BJ (cell line): ENCODE measurements at places on chromosomes 3 and 15.
A peak's percentile ranks its signal among the peaks of the same experiment; 100 is the strongest.

DNA sequence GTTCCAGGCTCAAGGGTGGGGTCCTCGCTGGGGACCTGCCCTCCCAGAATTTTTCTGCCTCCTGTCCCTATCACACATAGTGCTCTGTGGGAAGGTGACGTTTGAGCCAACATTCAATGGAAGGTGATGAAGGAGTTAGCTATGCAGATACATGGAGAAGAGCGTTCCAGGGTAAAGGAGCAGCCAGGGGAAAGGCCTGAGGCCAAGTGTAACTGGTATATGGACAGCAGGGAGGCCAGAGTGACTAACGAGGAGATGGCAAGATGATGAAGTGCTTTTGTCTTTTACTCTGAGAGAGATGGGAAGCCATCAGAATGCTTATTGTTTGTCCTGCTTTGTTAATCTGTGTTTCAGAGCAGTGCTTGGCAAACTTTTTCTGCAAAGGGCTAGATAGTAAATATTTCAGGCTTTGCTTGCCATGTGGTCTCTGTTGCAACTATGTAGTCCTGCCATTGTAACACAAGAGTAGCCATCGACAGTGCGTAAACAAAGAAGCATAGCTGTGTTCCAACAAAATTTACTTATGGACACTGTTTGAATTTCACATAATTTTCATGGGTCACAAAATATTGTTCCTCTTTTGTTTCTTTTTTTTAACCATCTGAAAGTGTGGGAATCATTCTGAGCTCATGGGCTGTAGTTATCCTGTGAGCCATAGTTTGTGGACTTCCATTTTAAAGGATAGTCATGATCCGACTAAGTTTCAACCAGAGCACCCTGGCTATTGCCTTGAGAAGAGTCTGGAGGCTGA is 25.8 kb upstream of the PIAS1 start:
- no peak for DNase-seq

DNA sequence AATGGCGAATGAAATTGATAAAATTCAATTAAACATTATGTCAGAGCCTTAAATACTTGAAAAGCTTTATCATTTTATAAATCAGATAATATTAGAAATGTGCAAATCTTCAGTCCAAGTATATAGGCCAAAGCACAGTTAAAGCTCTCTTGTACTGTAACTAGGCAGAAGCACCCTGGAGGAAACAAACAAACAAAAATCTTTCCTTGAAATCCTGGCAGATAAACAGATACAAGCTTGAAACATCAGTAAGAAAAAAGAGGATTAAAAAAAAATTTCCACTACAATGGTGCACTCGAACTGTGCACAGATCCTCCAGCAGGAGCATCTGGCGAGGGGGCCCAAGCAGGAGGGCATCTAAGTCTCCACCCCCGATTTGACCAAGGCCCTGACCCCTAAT is 166.6 kb downstream of the PLD1 start:
- no peak for DNase-seq

DNA sequence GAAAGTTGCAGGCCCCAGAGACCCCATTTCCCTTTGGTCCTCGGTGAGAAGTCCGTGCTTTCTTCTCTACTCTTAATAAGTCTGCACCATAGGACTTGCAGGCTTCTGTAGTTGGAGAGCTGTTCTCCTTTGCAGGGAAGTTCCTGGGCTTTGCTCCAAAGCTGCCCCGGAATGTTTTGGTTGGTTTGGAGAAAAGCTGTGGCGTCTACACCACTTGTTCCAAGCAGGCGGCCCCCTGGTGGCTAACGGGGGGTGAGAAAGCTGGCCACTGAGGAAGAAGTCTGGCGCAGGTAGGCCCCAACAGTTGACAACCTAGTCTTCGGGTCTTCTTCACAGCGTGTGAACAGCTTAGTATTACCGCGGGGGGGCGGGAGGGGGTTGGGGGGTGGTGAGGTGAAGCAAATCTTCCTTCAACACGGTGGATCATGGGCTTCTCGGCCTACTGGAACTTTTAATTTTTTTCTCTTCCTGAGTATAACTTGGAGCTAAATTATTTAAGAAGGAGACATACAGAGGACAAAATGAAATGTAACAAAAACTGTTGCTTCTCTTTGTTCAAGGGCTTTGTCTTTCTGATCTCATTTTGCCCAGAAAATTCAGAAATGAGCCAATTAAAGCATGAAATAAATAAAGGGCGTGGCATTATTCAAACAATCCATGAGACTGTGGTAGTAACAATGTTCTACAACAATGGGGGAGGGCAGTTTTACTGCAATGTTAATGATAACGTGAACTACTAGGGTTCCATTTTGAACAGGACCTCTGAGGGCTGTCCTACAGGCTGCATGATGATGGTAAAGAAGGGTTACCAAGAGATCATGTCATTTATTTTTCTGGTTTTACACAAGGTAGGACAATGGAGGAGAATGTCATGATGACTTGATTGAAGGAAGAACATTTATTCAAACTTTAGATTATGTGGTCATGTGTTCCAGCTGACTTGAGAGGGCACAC is 2.2 kb upstream of the THRB start:
- peak; percentile 51 for DNase-seq

- no peak for DNase-seq
These were observed 20.3 kb downstream of the FBLN2 start for GRCh38 chr3:13569201-13569600.

DNA sequence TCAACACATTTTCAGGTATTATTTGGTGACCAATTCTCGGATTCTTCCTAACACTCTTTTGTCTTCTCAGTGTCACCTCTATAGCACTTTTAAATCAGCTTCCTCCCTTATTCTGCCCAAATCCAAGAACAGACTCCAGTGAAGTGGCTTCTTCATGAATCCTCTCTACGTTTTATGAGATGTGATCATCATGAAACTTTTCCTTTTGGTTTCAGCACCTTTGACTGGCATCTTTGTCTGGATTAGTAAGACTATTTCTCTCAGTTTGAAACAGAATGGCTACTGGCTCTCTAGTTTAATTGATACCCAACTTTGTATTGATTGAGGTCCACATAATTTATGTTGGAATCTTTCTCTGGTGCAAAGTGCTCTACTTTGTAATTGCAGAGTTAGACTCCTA is 45.6 kb downstream of the CMC1 start:
- no peak for DNase-seq

GRCh38 chr3:46440531-46441294 is 24.0 kb downstream of the LTF start:
- no peak for DNase-seq

- no peak for DNase-seq
These were observed 150.8 kb downstream of the LEKR1 start for GRCh38 chr3:156976933-156977332.

GRCh38 chr15:58407236-58407775 is 24.5 kb upstream of the LIPC start:
- DNase-seq, result no peak

DNA sequence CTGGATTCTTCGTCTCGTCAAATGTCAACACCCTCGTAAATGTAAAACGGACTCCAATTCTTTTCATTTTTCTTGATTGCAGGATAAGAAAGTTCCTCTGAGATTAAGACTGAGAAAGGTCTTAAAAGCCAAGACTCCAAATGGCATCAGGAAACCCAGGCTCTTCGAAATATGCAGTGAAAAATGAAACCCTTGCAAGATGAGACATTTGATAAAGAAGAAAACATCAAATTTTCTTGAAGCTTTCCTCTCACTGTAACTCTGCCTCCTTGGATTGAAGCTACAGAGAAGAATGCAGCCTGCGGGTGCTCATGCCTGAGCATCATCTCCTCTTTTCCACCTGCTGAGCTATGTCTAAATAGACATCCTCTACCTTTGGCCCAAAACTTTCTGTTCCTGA is 342.4 kb upstream of the THBS1 start:
- DNase-seq, result no peak

- DNase-seq, result no peak
These were observed 43.0 kb downstream of the ZBTB38 start for GRCh38 chr3:141411251-141411771.

- no peak for DNase-seq
These were observed 172.4 kb downstream of the PDE8A start for GRCh38 chr15:85154061-85154460.

GRCh38 chr3:128548426-128549282 is 55.7 kb upstream of the GATA2 start:
- DNase-seq, result no peak

DNA sequence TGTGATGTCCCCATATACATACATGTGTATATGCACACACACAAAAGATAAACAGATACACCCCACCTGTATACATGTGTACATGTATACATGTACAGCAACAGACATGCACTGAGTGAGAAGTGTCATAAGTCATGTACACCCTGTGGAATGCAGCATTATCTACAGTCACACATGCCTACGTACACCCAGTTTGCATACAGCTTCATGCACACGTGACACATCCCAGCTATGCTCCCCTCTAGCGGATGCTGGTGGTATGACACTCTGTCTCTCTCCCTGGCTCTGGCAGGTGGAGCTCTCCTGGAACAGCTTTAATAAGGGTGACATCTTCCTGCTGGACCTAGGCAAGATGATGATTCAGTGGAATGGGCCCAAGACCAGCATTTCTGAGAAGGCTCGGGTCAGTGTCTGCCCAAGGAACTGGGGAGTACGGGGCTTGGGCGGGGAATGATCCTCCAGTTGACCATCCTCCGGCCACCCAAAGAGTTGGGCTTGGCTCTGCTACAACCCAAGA is 6.3 kb downstream of the VILL start:
- DNase-seq, result no peak

DNA sequence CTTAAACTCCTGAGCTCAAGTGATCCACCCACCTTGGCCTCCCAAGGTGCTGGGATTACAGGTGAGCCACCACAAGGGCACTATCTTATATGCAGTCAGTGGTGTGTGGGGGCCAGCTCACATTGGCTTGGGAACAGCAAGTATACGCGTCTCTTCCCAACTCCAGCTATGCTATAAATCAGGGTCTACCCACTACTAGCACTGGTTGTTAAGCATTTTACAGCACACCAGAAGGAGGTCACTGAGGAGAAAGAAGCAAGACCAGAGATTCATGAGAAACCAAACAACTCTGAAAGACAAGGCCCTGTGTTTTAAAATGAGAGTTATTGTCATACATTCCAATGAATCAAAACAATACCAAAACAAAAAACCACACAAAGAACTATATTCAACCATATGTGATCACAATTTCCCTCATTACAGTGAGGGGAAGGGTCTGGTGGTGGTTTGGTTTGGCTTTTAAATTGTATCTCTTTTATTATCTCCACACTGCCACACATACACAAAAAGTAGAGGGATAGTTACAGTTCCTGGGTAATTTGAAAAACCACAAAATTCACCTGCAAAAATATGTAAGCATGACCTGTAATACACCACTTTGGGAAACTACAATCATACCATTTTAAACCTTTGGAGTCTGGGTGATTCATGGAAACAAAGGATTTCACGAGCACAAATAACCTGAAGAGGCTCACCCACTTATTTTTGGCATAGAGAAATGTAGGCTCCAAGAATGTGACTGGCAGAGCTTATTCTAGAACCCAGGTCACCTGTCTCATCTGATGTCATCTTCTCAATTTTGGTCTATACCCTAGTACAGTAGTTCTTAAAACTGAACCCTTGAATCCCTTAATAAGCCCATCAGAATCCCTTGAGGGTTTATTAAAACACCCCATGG is 5.2 kb downstream of the MAGI1 start:
- no peak for DNase-seq

DNA sequence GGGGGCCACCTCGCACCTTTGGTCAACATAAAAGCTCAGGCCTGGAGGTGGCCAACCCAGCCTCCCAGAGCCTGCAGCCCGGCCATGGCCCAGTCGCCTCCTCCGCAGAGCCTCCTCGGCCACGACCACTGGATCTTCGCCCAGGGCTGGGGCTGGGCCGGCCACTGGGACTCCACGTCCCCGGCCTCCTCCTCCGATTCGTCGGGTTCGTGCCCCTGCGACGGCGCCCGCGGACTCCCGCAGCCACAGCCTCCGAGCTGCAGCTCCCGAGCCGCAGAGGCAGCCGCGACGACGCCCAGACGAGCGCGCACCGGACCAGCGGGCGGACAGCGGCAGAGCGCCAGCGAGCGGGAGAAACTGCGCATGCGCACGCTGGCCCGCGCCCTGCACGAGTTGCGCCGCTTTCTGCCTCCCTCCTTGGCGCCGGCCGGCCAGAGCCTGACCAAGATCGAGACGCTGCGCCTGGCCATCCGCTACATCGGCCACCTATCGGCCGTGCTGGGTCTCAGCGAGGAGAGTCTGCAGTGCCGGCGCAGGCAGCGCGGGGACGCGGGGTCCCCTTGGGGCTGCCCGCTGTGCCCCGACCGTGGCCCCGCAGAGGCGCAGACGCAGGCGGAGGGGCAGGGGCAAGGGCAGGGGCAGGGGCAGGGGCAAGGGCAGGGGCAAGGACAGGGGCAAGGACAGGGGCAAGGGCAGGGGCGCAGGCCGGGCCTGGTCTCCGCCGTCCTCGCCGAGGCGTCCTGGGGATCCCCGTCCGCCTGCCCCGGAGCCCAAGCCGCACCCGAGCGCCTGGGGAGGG is at the start of gene MESP2:
Gene MESP2 (plus strand): TSS at position 59 of the 799 bp plus-strand sequence. CDS start 26 bp downstream, at position 85.
- DNase-seq, result no peak

- DNase-seq, result no peak
These were observed 58.1 kb upstream of the MRPS22 start for GRCh38 chr3:139285691-139286090.

- DNase-seq, result no peak
These were observed 3.0 kb downstream of the INKA1 start for GRCh38 chr3:49805897-49806701.

GRCh38 chr3:136336329-136337100 is 86.4 kb downstream of the PCCB start:
- peak; percentile 41 for DNase-seq

GRCh38 chr15:60423537-60423936 is 25.8 kb upstream of the ANXA2 start:
- no peak for DNase-seq
